ENCODE measurements at places on chromosomes 1 and 21.

- no peak for DNase-seq
Measured at GRCh38 chr1:157304271-157304670, 166.1 kb upstream of the ETV3 start.

- DNase-seq = no peak
Measured at GRCh38 chr1:40451238-40451585, 936 bp downstream of the ZFP69B start.

DNA sequence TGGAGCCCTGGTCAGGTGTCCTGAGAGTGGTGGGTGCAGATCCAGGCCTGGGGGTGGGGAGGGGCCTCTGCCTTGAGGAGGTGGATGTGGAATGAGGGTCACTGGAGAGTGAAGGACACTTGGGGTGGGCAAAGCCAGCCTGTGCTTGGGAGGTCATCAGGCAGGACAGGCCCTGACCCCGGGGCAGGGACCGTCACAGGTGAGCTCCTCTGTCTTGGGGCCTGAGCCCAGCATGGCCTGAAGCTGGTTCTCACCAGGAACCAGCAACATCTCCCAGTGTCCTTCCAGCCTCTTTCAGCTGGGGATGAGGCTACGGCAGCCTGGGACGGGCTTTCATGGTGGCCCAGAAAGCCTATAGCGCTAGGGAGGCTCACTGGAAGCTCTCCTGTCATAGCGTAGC, 831 bp upstream of the KRTAP10-2 start:
- no peak for DNase-seq

- DNase-seq = no peak
Measured at GRCh38 chr1:162055062-162055461, 14.4 kb upstream of the NOS1AP start.

- no peak for DNase-seq
Measured at GRCh38 chr1:32915766-32916706, 14.8 kb upstream of the TMEM54 start.

DNA sequence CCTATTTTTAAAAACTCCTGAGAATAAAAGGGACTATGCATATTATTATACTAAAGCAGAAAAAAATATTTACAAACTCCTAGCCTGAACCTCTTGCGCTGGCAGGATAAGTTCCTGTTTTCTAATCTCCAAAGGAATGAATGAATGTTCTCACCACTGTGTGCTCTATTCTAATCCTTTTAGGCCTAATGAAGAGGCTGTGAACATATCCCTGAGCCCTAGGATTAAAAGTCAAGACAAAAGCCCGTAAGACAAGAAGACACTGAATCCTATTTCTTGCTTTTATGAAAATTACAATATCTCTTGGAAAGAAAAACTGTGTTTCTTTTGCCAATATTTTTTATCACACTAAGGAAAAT, 317.5 kb downstream of the HHAT start:
- DNase-seq = no peak

DNA sequence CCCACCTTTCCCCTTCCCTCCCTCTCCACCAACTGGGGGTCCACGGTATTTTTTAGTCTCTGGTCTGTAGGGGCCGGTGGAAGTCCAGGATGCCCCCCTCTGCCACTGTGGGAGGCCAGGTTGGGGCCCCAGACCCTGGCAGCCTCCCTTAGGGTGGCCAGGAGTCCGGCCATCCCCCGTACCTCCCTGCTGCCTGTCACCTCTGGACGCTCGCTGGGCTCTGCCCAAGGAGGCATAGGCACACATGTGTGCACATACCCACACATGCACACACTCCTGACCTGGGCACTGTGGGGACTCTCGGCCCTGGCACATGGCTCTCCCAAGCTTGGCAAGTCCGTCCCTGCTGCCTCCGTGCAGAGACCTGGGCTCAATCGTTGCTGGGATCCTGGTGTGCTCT, 53.0 kb downstream of the DISP3 start:
- no peak for DNase-seq

DNA sequence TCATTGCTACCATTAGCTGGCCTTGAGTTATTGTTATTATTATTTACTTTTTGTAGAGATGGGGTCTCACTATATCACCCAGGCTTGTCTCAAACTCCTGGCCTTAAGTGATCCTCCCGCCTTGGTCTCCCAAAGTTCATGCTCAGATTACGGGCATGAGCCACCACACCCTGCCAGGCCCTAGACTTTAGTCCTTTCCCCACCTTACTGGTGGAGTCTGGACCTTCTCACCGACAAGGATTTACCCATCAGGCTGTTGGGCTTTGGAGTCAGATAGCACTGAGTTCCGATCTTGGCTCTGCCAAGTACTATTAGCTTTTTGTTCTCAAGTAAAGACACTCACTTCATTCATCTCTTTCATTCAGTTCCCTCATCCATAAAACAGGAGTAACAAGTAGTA, 17.2 kb downstream of the CNR2 start:
- no peak for DNase-seq

- no peak for DNase-seq
Measured at GRCh38 chr1:183842795-183843144, 37.9 kb downstream of the RGL1 start.

- no peak for DNase-seq
Measured at GRCh38 chr1:109657970-109658369, 2.1 kb downstream of the GSTM4 start.

GRCh38 chr1:232550007-232550406, 79.9 kb downstream of the SIPA1L2 start:
- no peak for DNase-seq

DNA sequence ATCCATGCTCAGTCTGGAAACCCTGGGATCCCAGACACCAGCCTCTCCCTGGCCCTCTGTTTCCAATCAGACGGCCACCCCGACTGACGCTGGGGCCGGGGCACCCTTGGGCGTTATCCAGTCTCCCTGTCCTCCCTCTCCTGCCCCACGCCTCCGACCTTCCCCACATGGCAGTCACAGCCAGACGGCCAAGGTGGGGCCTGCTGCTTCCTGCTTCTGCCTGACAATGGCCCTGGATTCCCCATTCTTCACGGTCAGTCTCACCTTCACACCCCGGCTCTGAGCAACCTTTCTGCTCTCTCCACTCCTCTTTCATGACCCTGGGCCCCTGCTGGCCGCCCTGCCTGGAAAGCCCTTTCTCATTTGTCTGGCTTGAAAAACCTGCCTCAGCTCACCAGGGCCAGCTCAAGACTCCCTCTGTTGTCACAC, 6.6 kb downstream of the GNG4 start:
- DNase-seq = no peak

- DNase-seq = no peak
Measured at GRCh38 chr1:185408700-185409270, 91.7 kb upstream of the IVNS1ABP start.

DNA sequence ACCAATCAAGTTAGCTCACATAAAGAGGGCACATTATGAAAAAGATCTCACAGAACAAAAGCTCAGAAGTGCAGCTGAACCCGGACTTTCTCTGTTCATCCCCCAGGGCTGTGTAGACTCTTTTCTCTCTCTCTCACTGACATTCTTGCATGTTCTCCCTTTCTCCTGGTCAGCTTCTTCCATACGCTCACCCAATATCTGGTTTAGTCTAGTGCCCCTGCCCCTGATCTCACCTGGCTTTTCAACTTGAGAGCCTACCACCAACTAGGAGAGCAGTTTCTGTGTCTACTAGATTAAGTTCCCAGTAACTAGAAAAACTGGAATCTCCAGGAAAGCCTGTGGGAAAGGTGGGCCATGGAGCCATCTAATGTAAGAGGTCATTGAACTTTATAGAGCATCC, 126.9 kb upstream of the GRIK3 start:
- DNase-seq = no peak

- DNase-seq = no peak
Measured at GRCh38 chr1:186715887-186716809, 35.9 kb upstream of the PTGS2 start.

GRCh38 chr1:9349331-9349851, 56.7 kb downstream of the SPSB1 start:
- no peak for DNase-seq

- DNase-seq = no peak
Measured at GRCh38 chr1:198184516-198184915, 27.7 kb downstream of the NEK7 start.

GRCh38 chr1:147626739-147627138, 43.6 kb downstream of the ACP6 start:
- no peak for DNase-seq

DNA sequence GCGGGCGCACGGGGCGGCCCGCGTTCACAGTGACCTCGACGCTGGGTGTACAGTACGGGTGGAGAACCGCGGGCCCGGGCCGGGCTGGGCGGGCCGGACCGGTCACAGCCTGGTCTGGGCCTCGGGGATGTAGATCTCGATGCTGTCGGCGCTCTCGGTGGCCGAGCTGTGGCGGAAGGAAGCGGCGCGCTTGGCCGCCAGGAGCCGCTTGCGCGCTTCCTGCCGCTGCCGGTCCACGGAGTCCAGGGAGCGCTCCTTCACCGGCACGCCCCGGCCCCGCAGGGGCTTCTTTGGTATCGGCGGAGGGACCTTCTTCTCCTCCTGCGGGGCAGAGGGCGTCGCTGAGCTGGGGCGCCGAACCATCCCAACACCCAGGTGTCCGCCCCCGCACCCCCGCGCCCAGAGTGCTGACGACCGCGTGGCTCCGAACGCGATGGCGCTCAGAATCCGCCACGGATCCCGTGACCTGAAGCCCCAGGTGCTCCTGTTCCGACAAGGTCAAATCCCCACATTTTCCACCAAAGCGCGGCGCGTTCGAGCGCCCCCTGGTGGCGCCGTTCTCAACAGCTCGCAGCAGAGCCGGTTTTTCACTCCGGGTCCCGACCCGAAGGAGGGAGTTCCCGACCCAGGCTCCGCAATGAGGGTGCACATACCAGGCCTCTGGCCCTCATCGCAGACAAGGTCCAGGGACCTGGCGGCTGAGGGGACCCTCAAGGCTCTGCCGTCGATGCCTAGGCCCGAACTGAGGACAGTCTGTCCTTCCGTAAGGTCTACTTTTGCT, 6.6 kb upstream of the SMIM12 start:
- DNase-seq = peak; percentile 69

DNA sequence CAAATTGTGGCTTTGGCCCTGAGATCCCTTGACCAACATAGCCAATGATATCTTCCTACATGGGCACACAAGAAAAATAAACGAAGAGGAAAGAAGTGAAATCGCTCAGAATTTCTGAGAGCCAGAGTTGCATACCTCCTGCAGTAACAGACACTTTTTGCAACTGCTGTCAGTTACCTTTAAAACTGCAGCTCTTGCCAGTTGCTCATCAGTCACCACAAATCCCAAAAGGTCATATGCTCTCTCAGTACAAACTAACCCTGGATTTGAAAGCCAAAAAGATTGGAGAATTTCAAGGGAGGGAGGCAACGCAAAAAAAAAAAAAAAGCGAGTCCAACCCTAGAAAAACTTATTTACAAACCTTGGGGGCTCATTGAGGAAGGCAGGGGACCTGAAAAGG, 47.2 kb upstream of the DNAH14 start:
- no peak for DNase-seq

- no peak for DNase-seq
Measured at GRCh38 chr1:3086272-3086974, 17.4 kb downstream of the PRDM16 start.

DNA sequence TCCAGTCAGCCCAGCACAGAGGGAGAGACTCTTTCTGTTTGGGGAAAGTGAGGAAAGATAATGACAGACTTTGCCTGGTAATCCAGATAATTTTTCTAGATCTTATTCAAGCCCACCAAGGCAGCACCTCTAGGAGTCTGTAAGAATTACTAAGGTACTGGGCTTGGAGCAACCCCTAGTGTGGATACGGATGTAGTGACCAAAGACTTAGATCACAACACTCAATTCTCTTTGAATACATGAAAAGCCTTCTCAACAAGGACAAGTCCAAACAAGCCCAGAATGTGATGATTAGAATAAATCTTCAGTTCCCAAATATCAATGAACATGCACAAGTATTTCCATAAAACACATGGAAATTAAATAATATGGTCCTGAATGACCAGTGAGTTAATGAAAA, 206.9 kb downstream of the MRPL39 start:
- DNase-seq = no peak

- DNase-seq = no peak
Measured at GRCh38 chr1:5311634-5312292, 657.4 kb downstream of the AJAP1 start.

DNA sequence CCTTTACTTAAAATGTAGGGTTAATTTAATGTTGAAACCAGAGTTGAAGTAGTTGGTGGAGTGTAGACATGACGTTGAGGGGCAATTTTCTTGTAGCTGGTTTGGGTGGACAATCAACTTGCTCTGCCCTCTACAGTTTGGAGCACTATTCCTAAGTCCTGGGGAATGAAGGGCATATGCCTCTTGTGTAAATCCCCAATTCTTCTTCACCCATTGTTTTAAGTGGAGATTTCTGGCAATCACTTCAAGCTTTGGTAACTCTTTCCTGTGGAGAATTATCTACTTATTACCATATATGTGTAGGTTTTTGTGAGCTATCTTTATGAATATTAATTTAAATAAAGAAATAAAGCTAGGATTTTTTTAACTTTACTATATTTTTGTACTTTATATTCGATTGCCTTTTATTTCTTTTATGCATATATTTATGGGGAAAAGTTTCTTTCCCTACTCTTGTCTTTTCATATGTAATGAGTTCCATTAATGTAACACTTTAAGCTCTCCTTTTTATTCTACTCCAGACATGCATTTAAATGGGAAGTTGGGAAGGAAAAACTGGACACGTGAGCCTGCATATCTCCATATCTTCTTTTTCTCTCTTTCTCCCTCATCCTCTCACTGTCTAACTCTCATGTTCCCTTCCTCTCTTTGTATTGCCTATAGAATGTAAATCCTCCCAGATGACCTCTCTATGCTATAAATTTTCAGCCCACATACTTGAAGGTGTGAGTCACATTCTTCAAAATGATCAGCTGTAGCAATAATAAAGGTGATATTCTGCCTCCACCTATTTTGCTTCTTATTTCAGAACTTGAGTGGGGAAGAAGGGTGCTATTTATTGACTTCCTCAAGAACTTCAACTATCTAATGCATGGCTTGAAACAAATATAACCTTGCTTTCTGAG, 276.7 kb downstream of the PTPRC start:
- no peak for DNase-seq

DNA sequence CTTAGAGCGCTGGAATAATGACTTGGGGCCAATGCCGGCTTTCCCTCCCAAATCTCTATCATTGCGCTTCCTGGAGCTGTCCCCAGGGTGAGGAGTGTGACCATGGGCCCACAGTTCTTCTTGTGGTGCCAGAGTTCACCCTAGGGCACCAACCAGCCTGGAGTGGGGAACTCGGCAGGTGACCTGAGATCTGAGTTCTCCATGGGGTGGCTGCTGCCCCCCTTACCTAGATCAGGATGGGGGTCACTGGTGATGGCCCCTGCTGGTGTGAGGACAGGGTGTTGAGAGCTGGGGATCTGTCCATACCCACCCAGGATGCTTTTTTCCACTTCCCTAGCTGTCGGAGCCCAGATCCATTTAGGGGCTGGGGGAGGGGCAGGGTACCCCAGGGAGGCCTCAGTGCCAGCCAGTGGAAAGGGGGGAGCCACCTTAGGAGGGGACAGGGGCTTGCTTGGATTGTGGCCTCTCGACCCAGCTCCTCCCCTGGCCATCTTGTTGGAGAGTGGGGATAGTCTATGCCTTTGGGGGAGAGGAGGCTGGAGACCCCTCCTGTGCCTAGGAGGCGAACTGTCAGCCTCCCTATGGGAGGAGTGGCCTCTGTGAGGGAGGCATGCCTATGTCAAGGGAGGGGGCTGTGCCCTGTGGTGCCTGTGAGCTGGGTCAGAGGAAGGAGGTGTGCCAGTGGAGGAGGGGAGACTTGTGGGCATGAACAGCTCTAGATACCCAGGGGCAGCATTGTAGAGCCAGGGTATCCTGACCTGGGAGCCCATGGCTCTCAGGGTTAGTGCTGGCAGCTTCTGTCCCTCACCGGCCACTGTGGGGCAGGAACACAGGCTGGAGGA, 1.7 kb downstream of the FOXO6 start:
- DNase-seq = no peak

- DNase-seq = no peak
Measured at GRCh38 chr1:211356723-211357407, 30.2 kb downstream of the TRAF5 start.

- peak; percentile 82 for DNase-seq
Measured at GRCh38 chr1:32337855-32338636, 2.0 kb upstream of the MARCKSL1 start.
